ENCODE measurements at places on chromosomes 4 and X. TPM values are rescaled to one million over a fixed set of nuclear protein-coding genes. Genes with fewer than 3 reads are reported as not detected.

DNA sequence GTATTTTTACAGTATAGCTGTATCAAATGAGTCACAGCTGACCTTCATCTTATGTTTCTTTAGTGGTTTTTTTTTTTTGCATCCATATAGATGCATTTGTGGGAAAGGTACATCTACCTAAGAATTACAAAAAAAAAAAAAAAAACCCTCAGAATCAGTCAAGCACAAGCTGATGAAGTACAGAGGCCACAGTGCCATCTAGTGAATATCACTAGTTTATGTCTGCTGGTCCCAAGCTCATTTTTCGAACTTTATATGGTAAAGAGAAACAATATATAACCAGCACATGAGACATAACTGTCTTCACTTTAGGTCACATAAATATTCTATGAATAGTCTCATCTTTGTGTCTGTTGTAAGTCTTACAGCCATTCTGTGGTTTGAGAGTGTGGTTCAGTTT is 220.1 kb downstream of the DLG3 start:
- DNase-seq, result no peak

Gene NOX1
- not detected for total RNA-seq

Gene RBMXL3
- total RNA-seq, result not detected

DNA sequence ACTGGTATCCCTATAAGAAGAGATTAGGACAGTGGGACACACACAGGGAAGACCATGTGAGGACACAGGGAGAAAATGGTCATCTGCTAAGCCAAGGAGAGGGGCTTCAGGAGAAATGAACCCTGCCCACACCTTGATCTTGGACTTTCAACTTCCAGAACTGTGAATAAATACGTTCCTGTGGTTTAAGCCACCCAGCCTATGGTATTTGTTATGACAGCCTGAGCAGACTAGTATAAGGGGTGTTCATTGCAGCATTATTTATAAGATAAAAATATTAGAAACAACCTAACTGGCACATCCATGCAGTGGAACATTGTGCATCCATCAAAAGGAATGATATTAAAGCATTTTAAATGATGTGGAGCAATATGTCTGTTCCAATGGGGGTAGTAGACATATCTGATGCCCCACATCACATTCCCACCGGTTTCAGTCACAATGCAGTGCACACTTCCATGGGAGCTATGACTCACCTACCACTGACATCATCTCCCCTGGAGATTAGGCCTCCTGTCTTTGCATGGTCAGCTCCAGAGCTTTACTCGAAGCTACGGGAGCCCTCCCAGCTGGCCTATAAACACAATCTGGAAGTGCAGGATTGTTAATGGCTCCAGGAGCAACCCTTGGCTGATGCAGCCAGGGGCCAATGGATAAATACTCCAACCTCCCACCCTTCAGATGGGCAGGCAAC is 38.9 kb upstream of the MAMLD1 start:
- DNase-seq, result no peak

DNA sequence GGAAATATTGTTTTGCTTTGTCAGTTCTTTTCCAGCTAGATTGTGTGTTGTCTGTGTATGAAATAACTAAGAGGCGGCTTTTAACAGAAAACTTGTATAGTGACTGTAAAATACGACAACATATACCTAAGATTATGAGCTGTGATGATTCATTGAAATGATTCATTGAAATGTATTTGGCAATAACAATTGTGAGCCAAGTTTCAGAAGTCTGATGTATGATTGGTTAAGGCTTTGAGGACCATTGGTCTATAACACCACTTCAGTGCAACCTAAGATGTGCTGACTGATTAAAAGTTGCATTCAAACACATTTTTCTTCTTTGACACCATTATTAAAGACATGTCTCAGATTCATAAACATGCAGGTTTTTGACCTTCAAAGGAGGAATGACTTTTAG is 76.6 kb downstream of the PTPN13 start:
- DNase-seq, result no peak

Gene MYOZ2
- total RNA-seq, result not detected

DNA sequence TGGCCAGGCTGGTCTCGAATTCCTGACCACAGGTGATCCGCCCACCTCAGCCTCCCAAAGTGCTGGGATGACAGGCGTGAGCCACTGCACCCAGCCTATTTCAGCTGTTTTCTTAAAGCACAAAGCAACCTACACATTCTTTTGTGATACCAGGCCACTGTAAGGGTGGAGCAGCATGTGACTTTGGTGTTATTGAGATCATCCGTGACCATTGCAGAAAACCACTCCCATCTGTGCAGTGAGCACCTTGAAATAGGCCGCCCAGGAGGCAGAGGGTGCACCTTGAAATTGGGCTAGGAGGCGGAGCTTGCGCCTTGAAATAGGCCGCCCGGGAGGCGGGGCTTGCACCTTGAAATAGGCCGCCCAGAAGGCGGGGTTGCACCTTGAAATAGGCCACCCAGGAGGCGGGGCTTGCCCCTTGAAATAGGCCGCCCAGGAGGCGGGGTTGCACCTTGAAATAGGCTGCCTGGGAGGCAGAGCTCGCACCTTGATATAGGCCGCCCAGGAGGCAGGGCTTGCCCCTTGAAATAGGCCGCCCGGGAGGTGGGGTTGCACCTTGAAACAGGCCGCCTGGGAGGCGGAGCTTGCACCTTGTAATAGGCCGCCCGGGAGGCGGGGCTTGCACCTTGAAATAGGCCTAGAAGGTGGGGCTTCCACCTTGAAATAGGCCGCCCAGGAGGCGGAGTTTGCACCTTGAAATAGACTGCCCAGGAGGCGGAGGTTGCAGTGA is 9.0 kb upstream of the SLC25A6 start:
- DNase-seq, result no peak

Gene RASGEF1B
- 0.55 TPM for total RNA-seq

- no peak for DNase-seq
Measured at GRCh38 chrX:2548711-2549423, 48.1 kb upstream of the DHRSX start.

Gene ZFP92
- total RNA-seq, result 2.1 TPM

Gene ARHGEF6
- 77.9 TPM for total RNA-seq

GRCh38 chr4:168483811-168484210 is 3.5 kb upstream of the DDX60L start:
- DNase-seq, result no peak

Gene GAGE12F
- not detected for total RNA-seq

DNA sequence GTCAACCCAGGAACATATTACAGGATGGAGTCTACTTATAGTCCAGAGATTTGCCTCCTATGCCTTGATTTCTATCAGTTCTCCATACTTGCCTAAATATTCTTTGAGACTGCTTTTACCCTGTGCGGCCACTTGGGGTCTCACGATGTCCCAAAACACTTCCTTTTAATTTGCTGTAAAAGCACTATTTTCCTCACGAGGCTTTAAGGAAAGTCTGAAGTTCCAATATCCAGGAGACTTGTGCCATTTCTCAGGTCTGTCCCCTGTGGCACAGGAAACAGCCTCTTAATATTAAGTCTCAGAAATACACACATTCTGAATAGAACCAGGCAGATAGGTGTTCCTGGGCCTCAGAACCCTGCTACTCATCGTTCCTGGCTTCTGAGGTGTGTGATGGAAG is 142.9 kb downstream of the TMEM164 start:
- DNase-seq, result no peak

Gene TMSB15C
- total RNA-seq, result 4.7 TPM

DNA sequence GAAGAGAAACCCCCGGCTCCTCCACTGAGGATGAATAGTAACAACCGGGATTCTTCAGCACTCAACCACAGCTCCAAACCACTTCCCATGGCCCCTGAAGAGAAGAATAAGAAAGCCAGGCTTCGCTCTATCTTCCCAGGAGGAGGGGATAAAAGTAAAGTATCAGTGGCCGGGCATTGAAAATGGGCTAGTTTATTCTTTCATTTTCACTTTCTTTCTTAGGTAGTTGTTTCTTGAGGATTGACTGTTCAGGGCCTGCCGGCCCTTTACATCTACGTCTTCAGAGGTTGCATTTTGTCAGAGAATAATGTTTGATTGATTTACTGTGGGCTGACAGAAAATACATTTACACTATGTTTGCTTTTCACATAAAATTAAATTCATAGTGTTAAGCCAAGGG is 27.1 kb downstream of the PAK3 start:
- DNase-seq, result no peak

- no peak for DNase-seq
Measured at GRCh38 chrX:44456685-44457084, 86.0 kb downstream of the FUNDC1 start.

GRCh38 chr4:4327652-4328121 is 37.6 kb downstream of the ZBTB49 start:
- DNase-seq, result no peak

DNA sequence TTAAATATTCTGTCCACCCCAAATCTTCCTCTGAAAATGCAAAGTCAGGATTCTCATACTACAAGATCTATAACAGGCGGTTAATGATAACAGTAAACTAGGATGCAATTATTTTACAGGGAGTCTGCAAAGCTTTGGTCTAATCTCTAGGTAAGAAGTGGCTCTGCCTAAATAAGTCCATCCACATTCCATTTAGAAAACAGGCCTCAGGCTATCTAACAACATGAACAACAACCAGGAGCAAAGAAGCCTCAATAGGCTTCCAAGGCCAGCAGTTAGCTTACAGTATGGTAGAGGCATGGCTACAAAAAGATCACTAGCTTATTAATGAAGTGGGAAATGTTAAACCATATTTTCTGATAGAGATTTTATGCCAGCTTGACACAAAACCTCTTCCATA is 6.4 kb downstream of the MAB21L2 start:
- no peak for DNase-seq

Gene C4orf50
- 0.18 TPM for total RNA-seq

Gene TXLNG
- total RNA-seq, result 21.4 TPM

DNA sequence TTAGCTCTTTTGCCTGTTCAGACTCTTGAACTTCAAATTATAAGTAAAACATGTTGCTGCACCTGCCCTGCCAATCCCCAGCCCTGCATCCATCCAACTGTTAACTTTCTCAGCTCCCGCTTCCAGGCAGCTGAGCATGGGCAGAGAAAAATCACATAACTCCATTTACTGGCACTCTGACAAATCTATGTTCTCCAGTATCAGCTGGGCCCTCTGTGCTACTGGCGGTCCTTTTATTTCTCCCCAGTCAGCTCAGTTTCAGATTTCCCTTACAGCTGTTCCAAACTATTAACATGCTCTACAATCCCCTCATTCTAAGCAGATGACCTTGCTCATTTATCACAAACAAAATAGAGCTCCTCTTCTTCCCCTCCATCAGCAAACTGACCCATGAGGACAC is 240.4 kb upstream of the TET2 start:
- DNase-seq, result no peak

- DNase-seq, result no peak
Measured at GRCh38 chrX:97987979-97988378, 1104.3 kb downstream of the RPA4 start.

Gene TSC22D3
- total RNA-seq, result 23.1 TPM

Gene DIAPH2
- 14.7 TPM for total RNA-seq

DNA sequence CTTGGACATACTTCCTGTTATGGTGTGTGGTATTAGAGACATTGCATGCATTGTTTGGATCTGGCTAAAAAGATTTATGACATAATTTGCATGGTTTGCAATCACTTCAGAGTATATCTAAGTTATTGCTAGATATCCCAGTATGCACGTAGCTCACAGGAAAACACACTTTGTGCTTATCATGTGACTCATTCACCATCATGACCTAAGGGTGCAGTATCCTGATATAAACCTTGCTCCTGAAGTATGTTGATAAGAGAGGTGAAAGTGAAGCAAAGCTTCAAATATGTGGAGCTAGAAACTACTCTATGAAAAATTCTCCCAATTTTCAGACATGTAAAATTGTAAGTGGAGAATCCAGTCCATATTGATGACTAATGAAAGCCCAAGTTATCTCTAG is 46.9 kb upstream of the GRXCR1 start:
- DNase-seq, result no peak

DNA sequence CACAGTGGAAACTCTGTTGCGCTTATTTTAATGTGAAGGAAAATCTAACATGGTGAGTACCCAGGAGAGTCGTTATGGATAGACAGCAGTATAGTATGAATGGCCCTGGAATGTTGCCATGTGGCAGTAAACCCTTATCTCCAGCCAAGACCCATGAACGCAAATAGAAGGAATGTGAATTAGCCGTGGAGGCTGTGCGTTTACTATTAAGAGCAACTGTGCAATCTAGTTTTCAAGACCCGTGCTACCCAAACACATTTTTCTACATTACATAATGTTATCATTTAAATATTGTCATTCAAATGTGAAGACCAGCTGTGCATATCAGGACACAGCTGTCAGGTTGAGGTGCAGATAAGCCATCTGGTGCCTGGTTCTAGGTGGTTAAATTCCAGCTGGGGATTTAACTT is 13.3 kb upstream of the AGA start:
- DNase-seq, result no peak

GRCh38 chrX:12570859-12571501 is 220.2 kb upstream of the PRPS2 start:
- no peak for DNase-seq

DNA sequence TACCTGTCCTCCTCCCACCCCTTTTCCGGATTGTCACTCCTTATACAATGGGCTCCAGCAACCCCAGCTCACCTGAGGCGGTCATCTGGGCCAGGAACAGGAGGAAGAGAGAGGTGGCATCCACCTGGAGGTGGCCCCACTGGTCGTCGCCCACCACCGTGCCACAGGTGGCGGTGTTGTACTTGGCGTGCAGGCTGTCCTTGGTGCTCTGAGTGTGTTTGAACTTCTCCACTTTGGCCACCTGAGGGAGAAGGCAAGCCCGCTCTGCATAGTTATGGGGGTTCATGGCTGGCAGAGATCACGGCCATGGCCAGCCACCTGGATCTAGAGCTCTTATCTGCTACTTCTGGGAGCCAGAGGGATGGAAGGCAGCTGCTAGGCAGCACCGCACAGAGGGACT is 32.9 kb downstream of the PHKA2 start:
- no peak for DNase-seq

- DNase-seq, result no peak
Measured at GRCh38 chrX:109902665-109903064, 100.2 kb upstream of the TMEM164 start.

DNA sequence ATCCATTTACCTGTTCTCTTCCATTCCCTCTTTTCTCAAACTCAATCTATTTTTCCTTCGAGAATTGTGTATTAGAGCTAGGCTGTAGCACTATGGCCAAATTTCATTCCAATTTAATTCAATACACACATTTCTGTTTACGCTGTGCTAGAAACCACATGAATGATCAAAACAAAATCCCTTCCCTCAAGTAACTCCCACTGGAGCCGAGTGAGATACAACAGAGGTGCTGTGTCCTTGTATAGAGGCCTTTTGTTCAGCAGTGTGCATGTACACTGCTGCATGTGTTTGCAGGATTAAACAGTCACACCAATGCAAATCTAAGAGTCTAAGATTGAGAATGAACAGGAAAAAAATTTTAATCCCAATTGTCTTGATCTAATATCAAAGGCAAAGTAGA is 734.2 kb downstream of the RAPGEF2 start:
- DNase-seq, result no peak

DNA sequence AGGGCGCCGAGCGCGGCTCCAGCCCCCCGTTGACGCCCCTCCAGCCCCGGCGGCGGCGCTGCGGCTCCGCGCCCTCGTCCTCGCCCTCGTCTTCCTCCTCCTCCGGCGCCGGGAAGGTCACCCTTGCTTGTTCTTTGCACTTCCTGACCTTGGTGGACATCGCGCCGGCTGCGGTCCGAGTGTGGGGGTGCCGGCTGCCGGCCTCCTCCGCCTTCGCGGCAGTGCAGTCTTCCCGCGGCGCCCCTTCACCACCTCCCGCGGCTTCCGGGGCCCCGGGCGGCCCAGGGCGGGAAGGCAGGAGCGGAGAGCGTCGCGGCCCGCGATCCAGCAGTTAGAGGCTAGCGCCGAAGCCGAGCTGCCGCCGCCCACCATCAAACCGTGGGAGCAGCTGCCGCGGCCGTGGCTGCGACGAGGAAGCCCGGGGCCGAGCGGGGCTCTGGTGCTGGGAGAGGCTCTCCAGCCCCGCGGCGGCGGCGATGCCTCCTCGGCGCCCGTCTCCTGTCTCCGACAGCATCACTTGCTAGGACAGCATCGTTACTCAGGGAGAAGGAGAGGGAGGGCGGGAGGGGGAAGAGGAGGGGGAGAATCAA is at the start of gene TRPC3:
TRPC3 (minus strand) TSS at position 540 of the 590 bp plus-strand sequence; CDS start at position 160, 380 bp downstream.
- DNase-seq, result peak; percentile 14

Measured in activated T-helper 2 cell treated with anti-CD3 and anti-CD28 coated beads, Interferon-gamma antibody, Interleukin-2, Interleukin-4, amounts not matched to agents 10 μg/mL and 5 μg/mL and 100 μg/mL, durations not matched to agents 14 hours and 24 hours and 36 hours (primary cell).